Naive thymus-derived CD4-positive, alpha-beta T cell (primary cell): ENCODE measurements at places on chromosomes 5 and 9. TPM values are rescaled to one million over a fixed set of nuclear protein-coding genes. Genes with fewer than 3 reads are reported as not detected.

DNA sequence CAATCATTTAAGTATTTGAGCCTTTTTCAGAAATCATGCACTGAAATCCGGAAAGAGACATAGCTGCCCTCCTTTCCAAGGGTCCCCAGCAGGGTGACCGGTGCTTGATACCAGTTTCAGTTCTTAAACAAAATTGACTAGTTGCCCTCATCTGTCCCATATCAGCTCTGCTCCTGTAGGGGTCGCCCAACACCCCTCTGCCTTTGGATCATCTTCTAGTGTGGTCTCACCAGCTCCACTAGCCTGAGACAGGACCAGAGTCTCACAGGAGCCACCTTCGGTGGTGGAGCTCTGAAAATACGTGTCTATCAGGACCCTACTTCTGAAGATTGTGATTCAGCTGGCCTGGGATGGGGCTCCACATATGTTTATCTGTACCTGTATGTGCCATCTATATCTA is 428.2 kb downstream of the ENC1 start:
- DNase-seq, result no peak

GRCh38 chr9:93996863-93997262 is 41.7 kb upstream of the BARX1 start:
- DNase-seq, result no peak

- no peak for DNase-seq
Observed at GRCh38 chr5:158224253-158224652, 365.3 kb upstream of the CLINT1 start.

DNA sequence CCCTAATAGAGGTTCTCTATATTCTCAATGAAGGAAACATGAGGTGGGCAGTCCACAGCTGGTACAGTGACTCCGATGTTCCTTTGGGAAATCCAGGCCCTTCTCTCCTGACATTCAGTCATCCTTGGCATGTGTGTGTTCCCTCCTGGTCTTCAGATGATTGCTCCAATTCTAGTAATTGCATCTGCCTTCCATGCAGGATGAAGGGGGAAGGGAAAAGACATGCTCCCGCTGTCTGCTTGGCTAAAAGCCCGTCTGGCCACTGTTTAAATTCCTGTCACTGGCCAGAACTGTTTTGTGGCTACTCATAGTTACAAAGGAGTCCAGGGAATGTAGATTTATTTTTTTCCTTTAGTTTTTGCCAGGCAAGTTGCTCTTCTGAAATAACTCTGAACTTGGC is 65.0 kb downstream of the MAST4 start:
- no peak for DNase-seq

- DNase-seq, result no peak
Observed at GRCh38 chr9:90546200-90546599, 96.4 kb downstream of the DIRAS2 start.

The ZDHHC11B gene
- polyA plus RNA-seq, result not detected

GRCh38 chr5:13501176-13501575 is 443.3 kb downstream of the DNAH5 start:
- DNase-seq, result no peak

DNA sequence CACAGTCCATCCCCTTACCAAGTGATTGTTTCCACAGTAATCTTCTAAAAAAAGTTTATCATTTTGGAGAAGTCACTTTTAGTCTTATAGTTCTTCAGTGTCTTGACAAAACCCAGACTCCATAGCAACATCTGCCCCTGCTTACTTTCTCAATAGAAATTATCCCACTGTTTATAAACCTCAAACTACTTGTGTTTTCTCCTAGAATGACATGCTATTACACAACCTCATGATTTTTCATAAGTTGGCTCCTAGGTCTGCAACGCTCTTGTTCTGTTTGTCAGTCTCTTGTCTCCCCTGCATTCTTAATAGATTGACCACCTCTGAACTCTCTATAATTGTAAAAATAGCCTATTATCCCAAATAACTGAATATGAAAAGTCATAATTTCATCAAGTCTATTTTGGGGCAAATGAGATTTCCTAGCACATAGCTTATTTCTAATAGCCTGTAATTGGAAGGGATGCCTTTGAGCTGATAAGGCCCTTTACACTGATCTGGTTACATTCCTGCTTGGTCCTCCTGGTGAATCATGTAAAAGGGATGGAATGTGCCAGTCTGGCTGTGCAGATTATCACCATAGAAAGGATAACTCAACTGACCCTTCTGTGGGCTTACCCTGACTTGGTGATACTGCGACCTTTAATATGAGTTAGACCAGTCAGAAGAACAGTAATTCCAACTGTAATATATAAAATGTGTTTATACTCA is 69.6 kb downstream of the CHSY3 start:
- no peak for DNase-seq

DNA sequence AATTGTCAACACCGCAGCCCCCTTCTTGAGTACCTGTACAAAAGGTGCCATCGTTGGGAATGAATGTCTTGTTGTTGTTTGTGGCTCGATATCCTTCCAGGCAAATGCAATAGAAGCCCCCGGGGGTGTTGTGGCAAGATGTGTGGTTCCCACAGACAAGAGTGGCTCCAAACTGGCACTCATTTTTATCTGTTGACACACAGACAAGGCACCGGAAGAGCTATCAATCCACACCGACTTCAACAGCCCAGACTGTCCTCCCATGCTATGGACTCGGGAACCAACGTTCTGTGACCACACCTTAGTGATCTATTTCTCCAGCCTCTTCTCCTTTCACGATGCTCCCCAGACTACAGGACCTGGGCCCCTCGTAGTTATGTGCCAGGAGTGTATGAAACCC is 25.9 kb downstream of the SUSD1 start:
- no peak for DNase-seq

- peak; percentile 59 for DNase-seq
Observed at GRCh38 chr9:89999534-90000370, 394.9 kb downstream of the GADD45G start.

DNA sequence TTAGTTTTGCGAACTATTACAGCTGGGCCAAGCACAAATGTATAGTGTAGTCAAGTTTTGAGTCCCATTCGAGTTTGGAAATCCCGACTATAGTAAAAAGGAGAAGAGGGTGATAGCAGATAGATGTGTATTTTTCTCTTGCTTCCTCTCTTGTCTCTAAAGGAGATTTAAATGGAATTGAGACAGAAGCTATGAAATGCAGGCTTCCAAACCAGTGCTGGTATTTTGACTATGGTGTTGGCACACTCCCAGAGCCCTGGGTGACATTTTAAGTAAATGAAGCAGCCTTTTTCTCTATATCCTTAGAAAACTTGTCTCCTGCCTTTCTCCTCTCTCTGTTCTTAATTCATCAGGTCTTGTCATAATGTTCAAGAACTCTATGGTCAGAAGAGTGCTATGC is 17.7 kb upstream of the AUH start:
- DNase-seq, result no peak

The APBA1 gene
- not detected for polyA plus RNA-seq

DNA sequence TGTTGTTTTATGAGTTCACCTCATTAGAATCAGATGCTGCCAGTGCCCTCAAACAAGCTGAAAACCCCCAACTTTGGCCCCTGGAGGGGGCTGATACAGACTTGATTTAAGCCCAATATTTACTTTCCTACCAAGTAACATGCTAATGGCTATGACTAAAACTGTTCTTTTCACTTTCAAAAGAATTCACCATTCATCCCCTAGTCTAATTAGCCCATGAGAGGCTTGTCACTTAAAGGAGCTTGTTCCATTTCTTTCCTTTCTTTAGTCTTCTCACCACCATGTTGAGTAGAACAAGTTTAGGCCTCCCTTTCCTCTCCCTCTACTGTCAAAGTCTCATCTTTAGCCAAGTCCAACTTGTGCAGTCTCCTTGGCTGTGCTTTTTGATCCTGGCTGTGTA is 50.4 kb downstream of the EPB41L4B start:
- no peak for DNase-seq

The PCDHGA10 gene
- 0.04 TPM for polyA plus RNA-seq

The RHOBTB3 gene
- 4.6 TPM for polyA plus RNA-seq

The C5orf58 gene
- 2.0 TPM for polyA plus RNA-seq

DNA sequence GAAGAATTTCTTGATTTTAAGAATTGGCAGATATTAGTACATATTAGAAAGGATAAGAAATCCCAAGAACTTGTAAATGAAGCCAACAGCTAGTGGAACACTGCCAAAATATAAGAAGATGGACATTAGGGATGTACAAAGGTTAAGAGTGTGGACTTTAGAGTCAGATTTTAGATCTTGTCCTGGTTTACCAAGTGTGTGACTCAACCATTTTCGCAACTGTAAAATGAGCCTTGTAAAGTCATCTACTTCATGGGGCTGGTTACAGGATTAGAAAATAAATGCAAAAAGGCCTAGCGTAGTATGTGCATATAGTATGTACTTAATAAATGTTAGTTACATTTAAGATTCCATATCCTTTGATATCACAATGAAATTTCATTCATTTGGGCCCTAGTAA is 260.0 kb downstream of the RAB3C start:
- DNase-seq, result no peak

- DNase-seq, result no peak
Observed at GRCh38 chr9:131629825-131630204, 84.5 kb downstream of the PRRT1B start.

The IL3 gene
- not detected for polyA plus RNA-seq

- no peak for DNase-seq
Observed at GRCh38 chr5:405421-405820, 37.6 kb upstream of the EXOC3 start.

GRCh38 chr5:156794687-156795086 is 55.4 kb upstream of the PPP1R2B start:
- no peak for DNase-seq

The TUBB4B gene
- polyA plus RNA-seq, result 49.9 TPM

GRCh38 chr9:87008667-87009066 is 61.4 kb upstream of the GAS1 start:
- DNase-seq, result no peak

DNA sequence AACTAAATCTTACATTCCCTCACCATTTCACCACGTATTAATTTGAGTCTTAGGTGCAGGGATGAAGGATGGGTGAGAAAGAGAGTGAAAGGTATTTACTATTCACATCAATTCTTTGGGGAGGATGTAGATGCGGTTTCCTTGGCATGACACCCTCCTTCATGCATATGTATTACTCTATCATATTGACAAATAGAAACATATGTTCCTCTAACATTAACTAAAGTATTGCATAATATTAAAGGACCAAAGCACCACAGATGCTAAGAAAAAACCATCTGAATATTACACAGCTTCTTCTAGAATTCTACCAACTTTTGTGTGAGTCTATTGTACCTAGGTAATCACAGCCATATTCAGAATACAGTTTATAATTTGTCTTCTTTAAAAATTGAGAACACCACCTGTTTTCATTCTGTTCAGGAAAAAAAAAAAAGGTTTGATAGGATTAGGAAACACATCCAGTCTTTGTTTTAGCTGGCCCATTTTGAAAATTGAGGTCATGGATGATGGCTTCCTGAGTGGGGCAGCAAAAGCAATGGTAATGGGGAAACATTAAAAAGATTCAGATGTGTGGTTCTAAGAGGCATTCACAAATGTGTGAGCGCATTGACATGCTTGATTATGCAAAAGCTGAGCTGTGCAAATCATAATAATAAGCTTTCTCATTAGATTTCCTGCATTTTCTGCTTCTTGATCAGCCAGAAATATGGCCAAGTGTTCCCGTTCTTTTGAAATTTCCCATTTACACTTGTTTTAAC is 1011.5 kb upstream of the NUDT12 start:
- DNase-seq, result no peak

- no peak for DNase-seq
Observed at GRCh38 chr5:158857976-158858375, 241.7 kb downstream of the EBF1 start.

- no peak for DNase-seq
Observed at GRCh38 chr5:57454896-57455295, 27.7 kb downstream of the ACTBL2 start.

The DMRT3 gene
- polyA plus RNA-seq, result not detected

The GBA2 gene
- 24.3 TPM for polyA plus RNA-seq

- DNase-seq, result no peak
Observed at GRCh38 chr5:9932770-9933169, 302.6 kb upstream of the TAS2R1 start.

DNA sequence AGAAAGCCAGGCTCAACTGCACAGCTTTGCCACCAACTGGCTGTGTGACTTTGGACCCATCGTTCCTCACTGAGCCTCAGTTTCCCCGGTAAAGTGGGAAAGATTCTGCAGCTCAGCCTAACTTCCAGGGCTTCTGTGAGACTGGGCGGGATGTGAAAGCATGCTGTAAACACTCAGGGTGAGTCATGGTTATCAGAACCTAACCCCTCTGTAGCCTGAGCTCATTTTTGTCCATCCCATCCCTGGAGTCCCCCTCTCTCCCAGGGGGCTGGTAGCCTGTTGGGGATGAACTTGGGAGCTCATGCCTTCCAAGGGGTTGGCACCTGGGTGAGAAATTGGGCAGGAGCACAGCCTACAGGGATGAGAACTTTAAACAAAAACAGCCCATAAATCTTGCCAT is 2.3 kb downstream of the CCDC69 start:
- DNase-seq, result no peak

The FAXDC2 gene
- polyA plus RNA-seq, result 0.32 TPM
